Left renal pelvis (tissue), 4 donors: ENCODE measurements at places on chromosomes 3 and 15.

DNA sequence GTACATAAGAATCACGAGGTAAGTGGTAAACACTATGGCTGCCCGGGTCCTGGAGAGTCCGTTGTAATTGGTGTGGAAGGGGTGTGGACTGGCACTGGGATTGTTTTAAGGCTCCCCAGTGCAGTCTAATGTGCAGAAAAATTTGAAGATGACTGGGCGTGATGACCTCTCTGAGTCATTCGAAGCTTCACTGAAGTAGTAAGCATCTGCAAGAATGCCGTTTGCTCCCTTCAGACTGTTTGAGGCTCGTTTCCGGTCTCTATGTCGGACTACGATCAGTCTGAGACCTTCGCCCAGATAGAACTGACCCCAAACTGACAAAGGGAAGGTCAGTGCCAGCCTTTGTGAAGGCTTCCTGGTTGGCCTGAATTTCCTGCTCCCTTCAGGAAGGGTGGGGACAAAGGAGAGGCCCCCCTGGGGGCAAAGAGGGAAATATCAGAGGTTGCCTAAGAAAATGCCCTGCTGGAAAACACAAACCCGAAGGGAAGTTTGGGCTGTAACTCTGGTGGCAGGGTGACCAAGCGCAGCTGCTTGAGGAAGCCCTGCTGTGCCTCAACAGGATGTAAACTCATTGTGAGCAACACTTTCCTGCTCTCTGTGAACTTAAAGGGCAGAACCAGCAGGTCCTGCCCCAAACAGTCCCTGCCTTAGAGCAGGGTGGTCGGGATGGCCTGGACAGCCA, 34.6 kb downstream of the BTD start:
- no peak for DNase-seq

DNA sequence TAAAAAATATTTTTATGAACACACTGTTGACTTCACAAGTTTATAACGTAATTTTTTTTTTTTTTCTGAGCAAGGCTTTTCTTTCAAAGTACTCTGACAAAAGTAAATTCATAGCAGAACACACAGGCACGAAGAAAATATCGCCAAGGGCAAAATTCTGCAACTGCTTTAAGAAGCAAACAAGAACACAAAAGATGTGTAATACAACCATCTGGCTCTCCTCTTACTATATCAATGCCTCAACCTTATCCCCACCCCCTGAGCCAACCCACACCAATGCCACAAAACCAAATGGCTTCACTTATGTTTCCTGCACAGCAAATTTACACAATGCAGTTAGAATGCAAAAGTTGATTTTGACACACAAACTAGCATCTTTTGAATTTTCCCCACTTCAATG, 274.2 kb downstream of the FOXP1 start:
- DNase-seq = no peak

DNA sequence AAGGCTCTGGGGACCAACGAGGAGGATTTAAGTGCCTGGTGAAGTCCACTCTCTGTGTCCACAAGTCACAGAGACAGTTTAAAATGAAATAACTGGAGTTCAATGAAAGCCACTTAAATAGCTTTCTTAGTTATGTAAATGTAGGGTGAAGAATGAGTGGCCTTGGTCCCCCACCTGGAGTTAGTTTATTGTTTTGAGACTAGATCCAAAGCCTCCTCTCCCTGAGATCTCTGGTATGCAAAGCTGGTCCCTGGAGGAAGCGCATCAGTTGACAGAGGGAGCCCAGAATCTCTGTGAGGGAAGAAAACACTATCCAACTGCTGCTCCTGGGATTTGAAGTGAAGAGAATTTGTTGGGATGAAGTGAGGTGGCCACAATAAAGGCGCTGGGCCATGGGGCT, 40.5 kb downstream of the EXOG start:
- no peak for DNase-seq

DNA sequence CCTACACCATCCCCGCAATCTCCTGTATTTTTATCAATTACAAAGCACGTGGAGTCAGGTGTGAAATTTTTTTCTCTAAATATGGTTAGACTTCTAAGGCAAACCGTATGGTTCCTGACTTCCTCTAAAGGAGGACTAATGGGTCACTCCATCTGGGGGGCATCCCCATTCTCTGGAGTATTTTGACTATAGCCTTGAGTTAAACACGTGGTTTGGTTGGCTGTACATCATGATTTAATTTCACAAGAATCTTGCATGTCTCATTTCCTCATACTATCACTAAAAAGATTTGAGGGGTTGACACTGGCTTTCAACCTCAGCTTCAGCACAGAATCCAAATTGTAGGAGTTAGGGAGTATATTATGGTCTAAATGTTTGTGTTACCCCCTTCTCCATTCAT, 25.3 kb upstream of the ZNF770 start:
- no peak for DNase-seq
